ENCODE measurements at places on chromosomes 5 and 9.

GRCh38 chr5:1522601-1523479, 920 bp downstream of the LPCAT1 start:
- DNase-seq = peak; percentile 79

DNA sequence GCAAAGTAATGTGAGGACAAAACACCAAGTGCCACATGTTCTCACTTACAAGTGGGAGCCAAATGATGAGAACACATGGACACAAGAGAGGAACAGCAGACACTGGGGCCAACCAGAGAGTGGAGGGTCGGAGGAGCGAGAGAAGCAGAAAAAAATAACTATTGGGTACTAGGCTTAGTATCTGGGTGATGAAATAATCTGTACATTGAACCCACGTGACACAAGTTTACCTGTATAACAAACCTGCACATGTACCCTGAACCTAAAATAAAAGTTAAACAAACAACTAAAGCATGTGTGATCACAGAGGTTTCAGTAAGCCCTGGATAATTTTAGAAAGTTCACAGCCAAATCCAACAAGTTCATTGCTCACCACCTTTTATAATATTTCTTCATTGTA, 160.1 kb downstream of the TENT4A start:
- DNase-seq = no peak

GRCh38 chr5:172845154-172845553, 11.1 kb downstream of the ERGIC1 start:
- DNase-seq = no peak

GRCh38 chr5:23629396-23629795, 122.0 kb downstream of the PRDM9 start:
- DNase-seq = no peak

DNA sequence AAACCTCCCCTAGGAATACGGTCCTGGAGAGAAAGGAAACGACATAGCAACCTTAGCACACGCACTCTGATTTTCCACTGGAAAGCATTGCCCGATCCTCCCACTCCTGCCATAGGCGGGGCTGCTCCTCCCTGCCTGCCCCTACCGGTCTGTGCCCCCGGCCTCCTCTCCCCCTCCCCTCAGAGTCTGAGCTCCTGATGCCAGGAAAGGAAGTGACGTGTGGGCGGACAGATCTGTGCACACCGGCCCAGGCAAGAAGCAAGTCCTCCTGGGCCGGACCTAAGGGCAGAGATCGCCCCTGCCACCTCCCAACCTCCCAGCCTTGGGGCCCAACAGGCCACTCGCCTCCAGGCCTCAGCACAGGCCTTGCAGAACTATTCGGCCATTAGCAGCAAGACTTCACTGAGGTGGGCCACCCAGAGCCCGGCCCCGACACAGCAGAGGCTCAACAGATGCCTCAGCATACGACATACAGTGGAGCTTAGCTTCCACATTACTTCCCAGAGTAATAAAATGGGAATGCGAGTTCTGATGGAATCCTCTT, 7.2 kb downstream of the NINJ1 start:
- no peak for DNase-seq

DNA sequence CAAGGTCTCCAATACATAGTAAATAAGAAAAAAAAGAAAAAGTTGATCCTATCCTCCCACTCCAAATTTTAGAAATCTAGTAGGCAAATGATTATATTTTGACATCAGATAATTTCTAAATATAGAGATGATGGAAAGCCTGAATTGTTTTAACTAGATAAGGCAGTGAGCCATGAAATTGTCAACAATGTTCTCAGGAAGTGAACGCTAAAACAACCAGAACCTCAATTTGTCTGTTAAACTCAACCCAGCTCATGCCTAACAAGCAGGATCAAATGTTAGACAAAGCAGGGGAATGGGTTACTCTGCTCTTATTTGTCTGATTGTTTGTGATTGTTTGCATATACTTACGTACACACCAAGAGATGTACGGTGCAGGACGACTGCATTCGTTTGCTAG, 49.2 kb downstream of the ESM1 start:
- no peak for DNase-seq

- DNase-seq = peak; percentile 2
These were observed 65.9 kb downstream of the ZSWIM6 start for GRCh38 chr5:61397937-61398336.

DNA sequence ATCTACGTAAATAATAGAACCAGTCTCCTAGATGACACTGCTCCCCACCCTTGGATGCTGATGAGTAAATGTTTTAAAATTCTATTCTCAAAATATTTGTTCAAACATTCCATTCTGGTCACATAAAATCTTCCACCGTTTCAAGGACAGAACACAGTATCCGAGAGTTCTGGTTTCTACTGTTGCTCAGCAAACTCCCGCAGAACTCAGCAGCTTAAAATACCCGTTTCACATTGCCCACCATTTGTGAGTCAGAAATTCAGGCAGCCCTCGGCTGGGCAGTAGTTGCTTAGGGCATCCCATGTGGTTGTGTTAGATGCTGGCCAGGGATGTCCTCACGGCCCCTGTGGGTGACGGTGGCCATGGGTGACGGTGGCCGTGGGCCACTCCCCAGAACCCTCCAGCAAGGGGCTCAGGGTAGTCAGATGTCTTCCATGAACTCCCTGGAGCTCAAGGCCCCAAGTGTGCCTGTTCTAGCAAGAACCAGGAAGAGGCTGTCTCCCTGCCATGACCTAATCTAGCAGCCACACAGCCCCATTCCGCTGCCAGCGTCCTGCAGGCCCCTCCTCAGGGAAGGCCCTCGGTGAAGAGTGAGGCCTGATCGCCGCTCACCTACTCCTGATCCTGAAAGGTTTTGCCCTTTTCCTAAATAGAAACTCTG, 17.4 kb downstream of the MGAT1 start:
- DNase-seq = no peak

DNA sequence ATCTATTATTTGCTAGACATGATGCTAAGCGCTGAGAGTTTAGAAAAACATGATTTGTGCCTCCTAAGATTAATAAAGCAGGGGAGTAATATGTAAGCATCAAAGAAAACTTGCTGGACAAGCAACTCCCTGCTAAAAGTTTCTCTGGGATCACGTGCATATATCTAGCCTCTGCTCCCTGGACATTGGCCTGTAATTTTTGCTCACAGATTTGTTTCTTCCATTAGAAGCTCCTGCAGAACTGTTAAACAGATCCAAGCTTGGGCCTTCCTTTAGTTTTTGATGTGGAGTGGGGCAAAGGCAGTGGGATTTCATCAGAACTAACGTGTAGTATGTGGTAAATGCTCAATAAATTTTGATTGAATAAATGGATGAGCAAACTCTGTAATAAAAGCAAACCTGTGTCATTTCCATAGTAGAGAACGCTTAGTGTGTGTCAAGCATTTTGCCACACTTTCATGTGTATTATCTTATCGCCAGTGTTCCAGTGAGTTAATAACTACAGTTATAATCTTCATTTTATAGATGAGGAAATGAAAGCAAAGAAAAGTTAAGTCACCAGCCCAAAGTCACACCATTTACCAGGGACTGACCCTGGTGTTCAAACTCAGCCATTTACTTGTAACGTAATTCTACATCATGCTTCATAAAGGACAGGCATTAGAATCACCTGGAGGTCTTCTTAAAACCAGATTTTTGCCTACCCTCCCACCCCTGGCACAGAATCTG, 100.3 kb downstream of the PCSK5 start:
- DNase-seq = no peak

DNA sequence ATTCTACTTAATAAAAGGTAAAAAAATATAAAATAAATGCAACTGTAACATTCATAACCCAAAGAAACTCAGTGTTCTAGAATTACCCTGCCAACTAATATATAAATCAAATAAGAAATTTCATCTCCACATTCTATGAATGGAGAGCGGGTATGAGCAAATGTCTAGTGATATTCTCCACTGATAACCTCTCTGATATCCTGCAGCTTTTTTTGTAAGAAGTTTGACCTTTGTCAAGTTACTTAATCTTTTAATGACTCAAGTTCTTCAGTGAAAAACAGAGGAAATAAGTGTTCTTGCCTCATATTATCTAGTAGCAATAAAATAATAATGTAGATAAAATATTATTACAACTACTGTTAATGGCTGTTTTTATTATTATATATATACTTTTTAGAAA, 1275.6 kb upstream of the CDH9 start:
- DNase-seq = no peak

DNA sequence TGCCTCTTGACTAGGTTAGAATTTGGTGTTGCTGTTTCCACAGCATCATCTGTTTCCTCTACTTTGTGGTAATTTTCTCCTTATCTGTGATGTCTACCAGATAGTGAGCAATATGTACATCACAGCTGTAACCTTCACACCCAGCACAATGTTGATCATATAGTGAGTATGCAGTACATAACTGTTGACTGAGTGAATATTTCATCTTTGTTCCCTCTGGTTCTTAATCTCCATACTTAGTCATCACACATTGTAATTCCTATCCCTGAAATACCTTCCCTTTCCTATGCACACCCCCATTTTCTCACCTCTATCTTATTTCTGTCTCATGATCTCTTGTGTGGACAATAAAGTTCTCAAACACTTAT, 115.9 kb downstream of the KIF4B start:
- DNase-seq = no peak

DNA sequence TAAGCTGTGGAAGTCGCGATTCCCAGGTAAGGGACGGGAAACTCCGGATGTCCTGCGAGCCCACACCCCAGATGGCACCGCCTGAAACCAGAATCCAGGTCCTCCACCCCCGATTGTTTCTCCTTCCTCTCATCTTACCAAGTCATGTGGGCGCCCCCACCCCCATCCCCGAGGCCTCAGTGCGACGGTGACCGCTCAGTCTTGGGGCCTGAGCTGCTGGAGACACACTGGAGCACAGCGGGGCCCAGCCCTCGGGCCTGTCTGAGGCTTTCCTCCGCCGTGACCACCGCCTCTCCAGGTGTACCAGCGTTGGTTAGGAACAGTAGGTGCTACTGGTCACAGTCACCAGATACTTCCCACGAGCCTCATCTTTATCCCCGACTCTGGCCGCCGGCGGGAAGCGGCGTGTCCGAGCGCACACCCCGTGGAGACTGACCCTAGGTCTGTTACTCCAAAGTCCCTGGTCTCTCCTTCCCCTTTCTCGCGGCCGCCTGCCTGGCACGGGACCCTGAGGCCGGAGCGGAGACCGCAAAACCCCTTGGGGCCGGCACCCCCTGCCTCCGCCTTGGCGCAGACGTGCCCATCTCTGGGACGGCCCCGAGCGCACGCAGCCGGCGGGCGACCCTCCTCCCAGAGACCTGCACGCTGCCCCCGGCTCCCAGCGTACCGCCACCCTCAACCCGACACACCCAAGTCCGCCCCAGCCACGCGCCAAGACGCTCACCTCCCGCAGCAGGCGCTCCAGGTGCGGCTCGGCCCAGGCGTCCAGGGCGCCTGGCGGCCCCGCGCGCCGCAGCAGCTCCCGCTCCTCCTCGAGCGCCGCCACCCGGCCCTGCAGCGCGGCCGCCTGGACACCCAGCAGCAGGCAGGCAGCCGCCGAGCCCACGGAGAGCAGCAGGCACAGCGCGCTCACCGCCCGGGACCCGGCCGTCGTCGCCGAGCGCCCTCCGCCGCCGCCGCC, 733 bp downstream of the COL23A1 start:
- no peak for DNase-seq

GRCh38 chr9:72193478-72193881, 44.2 kb downstream of the GDA start:
- DNase-seq = peak; percentile 10

DNA sequence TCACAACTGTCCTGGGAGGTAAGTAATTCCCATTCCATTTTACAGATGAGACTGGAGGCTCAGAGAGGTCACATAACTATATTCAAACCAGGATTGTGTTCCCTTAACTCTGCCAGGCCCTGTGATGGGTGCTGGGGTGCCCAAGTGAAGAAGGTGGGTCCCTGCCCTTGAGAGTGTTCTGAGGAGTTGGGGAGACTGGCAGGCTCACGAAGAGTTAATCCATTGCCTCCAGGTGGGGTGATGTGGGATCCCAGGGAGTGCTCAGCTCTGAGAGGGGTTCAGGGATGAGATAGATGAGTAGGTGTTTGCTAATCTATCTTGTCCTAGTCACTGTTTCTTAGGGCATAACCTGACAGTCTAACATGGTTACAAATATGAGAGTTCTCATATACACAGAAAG, 36.7 kb downstream of the GSN start:
- no peak for DNase-seq

- DNase-seq = peak; percentile 21
These were observed 18.0 kb upstream of the FBP2 start for GRCh38 chr9:94611638-94612068.

GRCh38 chr5:122322801-122323548, 10.9 kb downstream of the SNCAIP start:
- peak; percentile 8 for DNase-seq

DNA sequence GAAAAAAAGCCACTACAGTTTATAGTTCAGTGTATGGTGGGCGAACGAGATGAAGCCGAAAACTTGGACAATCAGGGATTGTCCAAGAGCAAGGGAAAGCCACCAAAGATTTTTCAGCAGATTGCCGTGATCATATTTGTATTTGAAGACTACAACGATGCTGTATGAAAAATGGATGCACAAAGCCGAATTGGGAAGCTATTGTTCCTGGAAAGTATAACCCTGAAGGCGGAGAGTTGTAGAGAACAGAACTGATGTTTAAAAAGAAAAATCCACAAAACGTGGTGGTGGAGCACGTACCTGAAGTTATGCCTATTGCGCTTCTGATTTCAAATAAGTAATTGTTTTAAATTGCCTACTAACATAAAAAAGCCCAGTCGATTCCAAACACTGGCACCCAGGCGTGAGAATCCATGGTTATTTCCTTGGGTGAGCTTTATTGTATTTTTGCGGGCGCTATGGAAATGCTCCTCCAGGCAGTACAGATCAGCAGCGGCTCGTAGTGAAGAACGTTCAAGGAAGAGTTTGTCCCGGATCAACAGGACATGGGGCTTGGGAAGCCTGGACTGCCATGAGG, 772 bp upstream of the TARS1 start:
- no peak for DNase-seq

- DNase-seq = no peak
These were observed 196.7 kb downstream of the MPDZ start for GRCh38 chr9:13082796-13083195.

All from NCI-H1417 (cell line).